Brain (organoid and tissue), 16 donors: ENCODE measurements at places on chromosomes 3 and 15. TPM values are rescaled to one million over a fixed set of nuclear protein-coding genes. Genes with fewer than 3 reads are reported as not detected.

The OXTR gene
- 0.42 TPM for polyA plus RNA-seq

The CHP1 gene
- polyA plus RNA-seq = 33.4 TPM

The MRPL47 gene
- polyA plus RNA-seq = 25.4 TPM

The FEZF2 gene
- 4.6 TPM for polyA plus RNA-seq

The C3orf70 gene
- polyA plus RNA-seq = 3.5 TPM

The NEO1 gene
- 64.2 TPM for polyA plus RNA-seq

The SLC28A1 gene
- polyA plus RNA-seq = not detected

The FGD5 gene
- 2.8 TPM for polyA plus RNA-seq

The PARP6 gene
- 124 TPM for polyA plus RNA-seq

The COLQ gene
- polyA plus RNA-seq = 0.44 TPM
